ENCODE measurements at places on chromosomes 2 and 18.
A peak's percentile ranks its signal among the peaks of the same experiment; 100 is the strongest.

- no peak for DNase-seq
Measured at GRCh38 chr2:145203891-145204290, 684.0 kb upstream of the ZEB2 start.

GRCh38 chr2:20990442-20991430, 53.1 kb downstream of the APOB start:
- peak; percentile 57 for DNase-seq

DNA sequence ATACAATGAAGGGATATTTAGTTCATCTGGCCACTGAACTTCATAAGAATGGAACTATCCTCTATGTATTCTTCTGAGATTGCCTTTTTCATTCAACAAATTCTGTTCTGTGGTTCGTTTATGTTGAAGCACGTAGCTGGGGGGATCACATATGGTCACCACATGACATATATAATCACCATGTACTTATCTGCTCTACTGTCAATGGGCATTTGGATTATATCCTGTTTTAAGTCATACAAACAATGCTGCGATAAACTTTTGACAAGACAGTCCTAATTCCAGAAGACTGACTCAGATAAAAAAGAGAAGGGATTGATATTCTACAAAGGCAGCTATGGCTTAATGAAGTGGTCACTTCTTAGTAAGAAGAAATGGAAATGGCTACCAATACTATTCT, 116.0 kb upstream of the CCDC195 start:
- no peak for DNase-seq

DNA sequence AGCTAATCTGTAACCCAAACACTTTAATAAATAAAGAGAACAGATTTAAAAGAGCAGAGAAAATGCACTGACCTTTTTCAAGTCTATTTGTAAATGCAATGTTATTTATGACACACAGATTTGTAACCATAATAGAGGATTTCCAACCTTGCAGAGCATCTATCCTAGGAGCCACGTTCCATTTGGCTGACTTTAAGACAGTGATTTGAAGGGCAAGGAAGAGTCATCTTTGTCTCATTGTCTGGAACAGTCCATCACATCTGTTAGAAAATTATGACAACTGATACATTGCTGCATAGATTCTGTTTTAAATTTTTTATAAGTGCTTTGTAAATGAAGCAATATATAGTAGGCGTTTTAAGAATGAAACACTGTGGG, 90.8 kb upstream of the L3MBTL4 start:
- no peak for DNase-seq

DNA sequence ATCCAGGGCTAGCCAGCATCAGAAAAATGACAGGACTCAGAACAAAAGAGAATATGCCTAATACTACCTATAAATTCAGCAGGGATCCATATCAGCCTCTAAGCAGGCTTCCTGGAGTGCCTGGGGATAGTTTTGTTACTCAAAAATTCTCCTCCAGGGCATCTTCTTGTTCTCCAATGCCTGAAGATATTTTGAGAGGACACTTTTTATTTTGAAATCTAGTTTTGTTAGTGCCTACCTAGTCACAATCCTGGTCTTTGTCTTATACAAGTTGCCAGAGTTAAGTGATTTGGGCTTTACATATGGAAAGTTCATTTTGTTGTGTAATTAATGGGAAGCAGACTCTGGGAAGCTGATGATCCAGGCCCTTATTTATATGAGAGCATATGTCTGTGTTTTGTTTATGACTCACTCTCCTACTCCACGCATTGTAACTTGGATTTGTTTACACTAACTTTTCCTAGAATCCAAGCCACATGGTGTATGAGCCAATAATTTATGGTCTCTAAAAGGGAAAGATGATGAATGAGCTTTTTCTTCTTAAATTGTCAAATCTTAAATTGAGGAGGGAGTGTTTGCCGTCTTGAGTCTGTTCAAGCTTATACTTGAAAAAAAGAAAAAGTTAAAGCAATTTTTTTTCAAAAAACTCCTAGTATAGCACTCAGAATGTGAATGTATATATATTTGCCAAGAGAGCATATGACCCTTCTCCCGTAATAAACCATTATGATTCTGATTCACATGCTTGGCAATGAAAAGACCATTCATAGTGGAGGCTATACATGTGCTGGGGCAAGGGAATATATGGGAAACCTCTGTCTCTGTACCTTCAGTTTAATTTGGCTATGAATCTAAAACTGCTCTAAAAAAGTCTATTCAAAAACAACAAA, 370.3 kb downstream of the SETBP1 start:
- DNase-seq: no peak

DNA sequence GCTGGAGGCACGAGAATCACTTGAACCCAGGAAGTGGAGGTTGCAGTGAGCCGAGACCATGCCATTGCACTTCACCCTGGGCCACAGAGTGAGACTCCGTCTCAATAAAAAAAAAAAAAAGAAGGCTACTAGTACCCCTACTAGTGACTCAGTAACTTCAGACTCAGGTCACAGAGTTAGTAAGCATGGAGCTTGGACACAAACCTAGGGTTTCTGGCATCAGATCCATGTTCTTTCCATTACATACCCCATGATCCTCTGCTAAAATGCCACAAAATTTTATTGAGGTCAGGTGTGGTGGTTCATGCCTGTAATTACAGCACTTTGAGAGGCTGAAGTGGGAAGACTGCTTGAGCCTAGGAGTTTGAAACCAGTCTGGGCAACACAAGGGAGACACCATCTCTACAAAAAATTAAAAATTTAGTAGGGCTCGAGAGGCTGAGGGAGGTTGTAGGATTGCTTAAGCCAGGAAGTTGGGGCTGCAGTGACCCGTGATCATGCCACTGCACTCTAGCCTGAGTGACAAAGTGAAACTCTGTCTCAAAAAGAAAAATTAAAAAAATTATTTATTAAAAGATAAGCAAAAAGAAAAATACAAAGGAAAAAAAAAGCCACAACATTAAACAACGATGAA, 45.1 kb downstream of the DHX57 start:
- DNase-seq: no peak

- DNase-seq: no peak
Measured at GRCh38 chr2:50018292-50018691, 864.0 kb upstream of the FSHR start.

GRCh38 chr2:218849721-218850120, 9.9 kb upstream of the WNT6 start:
- no peak for DNase-seq

GRCh38 chr2:168456521-168457189, 583 bp downstream of the CERS6 start:
- DNase-seq: peak; percentile 40

- no peak for DNase-seq
Measured at GRCh38 chr18:25310045-25310444, 41.9 kb downstream of the ZNF521 start.

DNA sequence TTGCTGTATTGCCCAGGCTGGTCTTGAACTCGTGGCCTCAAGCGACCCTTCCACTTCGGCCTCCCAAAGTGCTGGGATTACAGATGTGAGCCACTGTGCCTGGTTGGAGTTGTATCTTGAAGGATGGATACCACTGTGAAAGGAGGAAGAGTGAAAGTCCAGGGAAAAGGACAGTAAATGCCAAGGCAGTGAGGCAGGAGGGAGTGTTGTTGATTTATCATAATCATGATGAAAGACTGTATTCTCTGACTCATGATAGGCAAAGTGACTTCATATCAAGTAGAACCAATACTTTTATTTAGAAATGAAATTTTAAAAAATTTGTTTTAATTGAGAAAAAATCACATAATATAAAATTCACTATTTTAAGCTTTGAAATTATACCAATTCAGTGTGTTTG, 162.3 kb downstream of the ARHGAP28 start:
- no peak for DNase-seq

GRCh38 chr2:235746257-235746934, 252.6 kb downstream of the AGAP1 start:
- DNase-seq: peak; percentile 70

DNA sequence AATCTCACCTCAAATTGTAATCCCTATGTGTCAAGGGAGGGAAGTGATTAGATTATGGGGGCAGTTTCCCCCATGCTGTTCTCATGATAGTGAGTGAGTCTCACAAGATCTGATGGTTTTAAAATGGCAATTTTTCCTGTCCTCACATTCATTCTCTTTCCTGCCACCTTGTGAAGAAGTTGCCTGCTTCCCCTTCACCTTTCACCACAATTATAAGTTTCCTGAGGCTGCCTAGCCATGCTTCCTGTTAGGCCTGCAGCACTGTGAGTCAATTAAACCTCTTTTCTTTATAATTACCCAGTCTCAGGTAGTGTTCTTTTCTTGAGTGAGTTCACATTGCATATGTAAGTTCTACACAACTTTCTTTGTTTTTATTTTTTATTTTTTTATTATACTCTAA, 271.5 kb downstream of the EXOC6B start:
- DNase-seq: no peak

- DNase-seq: no peak
Measured at GRCh38 chr18:7452331-7452730, 114.8 kb upstream of the PTPRM start.

GRCh38 chr2:240881913-240882312, 13.3 kb downstream of the AGXT start:
- no peak for DNase-seq

- peak; percentile 26 for DNase-seq
Measured at GRCh38 chr2:64989982-64990614, 899 bp downstream of the SLC1A4 start.

DNA sequence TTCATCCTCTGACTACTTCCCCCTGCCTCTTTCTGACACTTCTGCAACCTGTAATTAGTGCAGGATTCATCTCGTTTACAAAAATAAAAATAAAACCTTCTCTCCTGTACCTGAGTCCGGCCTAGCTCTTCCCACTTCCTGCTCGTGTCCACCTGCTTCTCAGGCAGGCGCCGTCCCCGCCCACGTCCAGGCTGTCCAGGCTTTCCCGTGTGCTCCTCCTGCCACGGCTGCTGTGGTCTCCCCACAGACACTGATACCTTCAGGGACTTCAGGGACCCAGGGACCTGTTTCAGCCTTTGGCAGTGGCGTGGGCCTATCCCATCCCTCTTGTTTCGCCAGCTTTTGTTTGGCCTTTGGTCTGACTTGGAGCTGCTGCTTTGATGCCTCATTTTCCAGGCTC, 272.5 kb downstream of the PHLPP1 start:
- no peak for DNase-seq

- no peak for DNase-seq
Measured at GRCh38 chr2:173764094-173764493, 201.1 kb downstream of the SP3 start.

- no peak for DNase-seq
Measured at GRCh38 chr2:102366406-102367112, 11.0 kb downstream of the IL18R1 start.

- DNase-seq: peak; percentile 20
Measured at GRCh38 chr2:60316381-60317033, 236.9 kb downstream of the BCL11A start.

- DNase-seq: no peak
Measured at GRCh38 chr2:24853046-24853445, 59.8 kb downstream of the CENPO start.

- DNase-seq: no peak
Measured at GRCh38 chr18:3806656-3807055, 356.7 kb downstream of the TGIF1 start.

- DNase-seq: no peak
Measured at GRCh38 chr2:148071351-148071750, 50.5 kb downstream of the MBD5 start.

GRCh38 chr2:168525716-168526446, 69.8 kb downstream of the CERS6 start:
- DNase-seq: no peak

- no peak for DNase-seq
Measured at GRCh38 chr2:39156107-39156506, 35.3 kb upstream of the SOS1 start.

GRCh38 chr2:64471600-64471999, 17.6 kb downstream of the LGALSL start:
- no peak for DNase-seq

DNA sequence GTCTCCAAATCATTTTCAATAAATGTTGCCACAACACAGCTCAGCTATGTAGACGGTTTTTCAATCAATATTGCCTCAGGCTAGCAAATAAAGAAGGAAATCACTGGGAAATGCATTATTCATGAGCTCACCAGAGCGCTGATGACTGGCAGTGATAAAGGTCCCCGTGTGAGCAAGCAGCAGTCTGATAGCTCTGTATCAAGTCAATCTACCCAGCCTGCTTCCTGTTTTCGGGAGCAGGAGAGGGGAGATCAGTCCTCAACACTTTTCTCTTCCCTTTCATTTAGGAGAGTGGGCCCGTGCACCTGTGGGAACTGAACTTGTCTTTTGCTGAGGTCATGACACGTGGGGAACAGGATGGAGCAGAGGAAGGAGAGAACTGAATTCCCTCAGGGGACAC, 253.9 kb upstream of the SIX2 start:
- no peak for DNase-seq

DNA sequence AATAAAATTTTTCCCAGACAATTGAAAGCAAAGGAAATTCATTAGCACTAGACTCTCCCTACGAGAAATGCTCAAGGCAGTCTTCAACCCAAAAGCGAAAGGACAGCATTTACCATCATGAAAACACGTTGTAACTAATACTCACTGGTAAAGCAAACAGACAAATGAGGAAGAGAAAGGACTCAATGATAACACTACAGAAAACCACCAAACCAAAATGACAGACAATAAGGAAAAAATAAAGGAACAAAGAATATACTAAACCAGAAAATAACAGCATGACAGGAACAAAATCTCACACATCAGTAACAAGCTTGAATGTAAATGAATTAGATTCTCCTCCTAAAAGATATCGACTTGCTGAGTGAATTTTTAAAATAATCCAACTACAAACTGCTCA, 190.7 kb downstream of the NOL4 start:
- DNase-seq: no peak

DNA sequence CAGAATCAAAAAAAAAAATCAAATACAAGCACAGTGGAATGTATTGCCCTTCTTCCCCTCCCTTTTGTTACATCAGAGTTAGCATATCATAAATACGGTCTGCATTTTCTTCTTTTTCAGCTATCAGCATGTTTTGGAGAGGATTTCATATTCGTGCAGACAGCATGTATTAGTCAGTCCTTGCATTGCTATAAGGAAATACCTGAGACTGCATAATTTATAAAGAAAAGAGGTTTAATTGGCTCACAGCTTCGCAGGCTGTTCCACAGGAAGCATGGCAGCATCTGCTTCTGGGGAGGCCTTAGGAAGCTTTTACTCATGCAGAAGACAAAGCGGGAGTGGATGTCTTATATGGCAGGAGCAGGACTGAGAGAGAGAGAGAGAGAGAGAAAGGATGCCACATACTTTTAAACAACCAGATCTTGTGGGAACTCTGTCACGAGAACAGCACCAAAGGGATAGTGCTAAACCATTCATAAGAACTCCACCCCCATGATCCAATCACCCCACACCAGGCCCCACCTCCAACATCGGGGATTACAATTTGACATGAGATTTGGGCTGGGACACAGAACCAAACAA, 8.9 kb downstream of the IL1B start:
- DNase-seq: no peak

DNA sequence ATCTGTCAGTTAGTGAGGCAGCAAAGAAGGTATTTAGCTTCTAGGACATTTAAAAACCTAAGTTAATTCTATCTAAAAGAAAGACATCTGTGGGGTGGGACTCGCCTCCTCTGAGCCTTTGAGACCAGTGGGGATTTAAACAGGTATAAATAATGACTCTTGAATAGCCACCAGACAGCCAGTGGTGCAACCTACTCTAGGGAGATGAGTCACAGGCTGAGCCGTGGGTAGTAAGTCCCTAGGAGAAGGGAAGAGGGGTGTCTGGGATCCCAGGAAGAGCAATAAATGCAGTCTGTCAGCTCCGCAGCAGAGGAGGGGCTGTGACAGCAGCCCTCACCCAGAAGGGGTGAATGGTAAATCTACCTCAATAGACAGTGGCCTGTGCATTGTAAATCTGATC, 43.1 kb upstream of the GALNT3 start:
- no peak for DNase-seq

- no peak for DNase-seq
Measured at GRCh38 chr18:56910237-56910636, 236.7 kb upstream of the BOD1L2 start.
